ENCODE measurements at places on chromosomes 2 and 18. TPM values are rescaled to one million over a fixed set of nuclear protein-coding genes. Genes with fewer than 3 reads are reported as not detected.

DNA sequence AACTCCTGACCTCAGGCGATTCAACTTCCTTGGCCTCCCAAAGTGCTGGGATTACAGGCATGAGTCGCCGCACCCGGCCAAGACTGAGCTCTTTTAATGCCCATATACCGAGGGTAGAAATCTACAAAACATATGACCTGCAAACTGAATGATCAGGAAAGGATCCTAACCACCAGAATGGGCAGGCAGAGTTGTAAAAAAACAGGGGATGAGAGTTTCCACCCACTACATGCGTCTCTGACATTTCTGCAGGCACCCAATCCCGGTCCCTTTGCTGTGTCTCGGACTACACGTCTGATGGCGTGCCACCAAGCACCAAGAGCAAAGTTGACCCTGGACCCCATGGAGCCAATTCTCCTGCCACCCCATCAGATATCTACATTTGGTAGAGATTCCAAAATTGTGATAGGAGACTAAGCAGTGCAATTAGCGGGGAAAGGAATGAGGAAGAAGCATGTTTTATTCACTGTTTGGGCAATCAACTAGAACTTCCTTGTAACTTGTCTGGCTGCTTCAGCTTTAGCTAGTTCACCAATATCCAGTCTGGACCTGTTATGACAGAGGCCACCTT lies 74.1 kb downstream of the ATP8B1 start:
- H3K27ac ChIP-seq, result no peak overlapping the region
- DNase-seq, result no peak
- no peaks in the 10 kb centered on the region for H3K36me3 ChIP-seq
- no peak overlapping the region for H3K4me3 ChIP-seq
- no peaks in the 10 kb centered on the region for H3K27me3 ChIP-seq

GRCh38 chr2:29606104-29607037 lies 315.0 kb downstream of the ALK start:
- H3K4me3 ChIP-seq, result no peak overlapping the region
- no peaks in the 10 kb centered on the region for H3K4me1 ChIP-seq
- no peaks in the 10 kb centered on the region for H3K27me3 ChIP-seq

The TUBA3D gene
- not detected for total RNA-seq

The SLC9A4 gene
- total RNA-seq, result not detected

GRCh38 chr2:218713922-218714321 lies 3.3 kb downstream of the TTLL4 start:
- peaks cover 19% of the 10 kb centered on the region for H3K4me1 ChIP-seq
- no peaks in the 10 kb centered on the region for H3K27me3 ChIP-seq
- no peak overlapping the region for H3K27ac ChIP-seq
- no peak overlapping the region for H3K4me3 ChIP-seq

The QPCT gene
- total RNA-seq, result 2.3 TPM

- no peak overlapping the region for H3K4me3 ChIP-seq
- DNase-seq, result no peak
- H3K4me1 ChIP-seq, result peaks cover 3% of the 10 kb centered on the region
- H3K36me3 ChIP-seq, result no peaks in the 10 kb centered on the region
- H3K27ac ChIP-seq, result no peak overlapping the region
Observed at GRCh38 chr2:74712223-74713053, 58.4 kb downstream of the SEMA4F start.

GRCh38 chr18:35406666-35407065 lies 29.5 kb upstream of the ZNF396 start:
- H3K27ac ChIP-seq, result no peak overlapping the region
- DNase-seq, result no peak
- no peaks in the 10 kb centered on the region for H3K27me3 ChIP-seq
- peaks cover 4% of the 10 kb centered on the region for H3K4me1 ChIP-seq
- H3K4me3 ChIP-seq, result no peak overlapping the region

The INHA gene
- total RNA-seq, result 1.2 TPM

DNA sequence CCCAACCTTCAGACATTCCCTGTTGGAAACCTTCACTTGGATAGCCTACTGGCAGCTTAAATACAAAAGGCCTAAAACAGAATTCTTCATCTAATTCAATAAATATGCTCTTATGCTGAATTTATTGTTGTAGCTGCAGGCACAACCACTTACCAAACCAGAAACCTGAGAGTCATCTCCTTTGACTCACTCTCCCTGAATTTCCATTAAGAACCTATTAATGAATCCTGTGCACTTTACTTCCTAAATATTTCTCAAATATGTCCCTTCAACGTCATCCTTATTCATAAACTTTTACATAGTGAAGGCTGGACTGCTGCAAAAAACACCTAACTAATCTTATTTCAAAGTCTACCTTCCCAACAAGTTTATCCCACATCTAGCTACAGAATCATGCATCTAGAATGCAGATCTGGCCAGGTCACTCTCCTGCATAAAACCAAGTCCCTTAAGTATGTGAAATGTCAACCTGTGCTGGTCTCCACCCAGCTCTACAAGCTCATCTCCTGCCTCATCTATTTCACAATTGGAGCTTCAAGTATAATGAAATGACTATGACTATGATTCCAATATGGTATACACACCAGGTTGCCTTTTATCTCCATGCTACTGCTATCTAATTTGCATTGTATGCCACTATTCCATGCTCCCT lies 354.2 kb downstream of the ZEB2 start:
- no peak overlapping the region for H3K27ac ChIP-seq
- H3K27me3 ChIP-seq, result no peaks in the 10 kb centered on the region
- no peaks in the 10 kb centered on the region for H3K4me1 ChIP-seq
- no peaks in the 10 kb centered on the region for H3K36me3 ChIP-seq

GRCh38 chr2:208295834-208296233 lies 29.8 kb downstream of the PIKFYVE start:
- no peak overlapping the region for H3K4me3 ChIP-seq
- no peak for DNase-seq
- no peaks in the 10 kb centered on the region for H3K4me1 ChIP-seq
- H3K36me3 ChIP-seq, result peaks cover 11% of the 10 kb centered on the region

- no peaks in the 10 kb centered on the region for H3K4me1 ChIP-seq
- H3K4me3 ChIP-seq, result no peak overlapping the region
- DNase-seq, result no peak
- H3K36me3 ChIP-seq, result no peaks in the 10 kb centered on the region
- H3K27ac ChIP-seq, result no peak overlapping the region
- no peaks in the 10 kb centered on the region for H3K27me3 ChIP-seq
Observed at GRCh38 chr2:176612736-176613135, 343.5 kb downstream of the MTX2 start.

DNA sequence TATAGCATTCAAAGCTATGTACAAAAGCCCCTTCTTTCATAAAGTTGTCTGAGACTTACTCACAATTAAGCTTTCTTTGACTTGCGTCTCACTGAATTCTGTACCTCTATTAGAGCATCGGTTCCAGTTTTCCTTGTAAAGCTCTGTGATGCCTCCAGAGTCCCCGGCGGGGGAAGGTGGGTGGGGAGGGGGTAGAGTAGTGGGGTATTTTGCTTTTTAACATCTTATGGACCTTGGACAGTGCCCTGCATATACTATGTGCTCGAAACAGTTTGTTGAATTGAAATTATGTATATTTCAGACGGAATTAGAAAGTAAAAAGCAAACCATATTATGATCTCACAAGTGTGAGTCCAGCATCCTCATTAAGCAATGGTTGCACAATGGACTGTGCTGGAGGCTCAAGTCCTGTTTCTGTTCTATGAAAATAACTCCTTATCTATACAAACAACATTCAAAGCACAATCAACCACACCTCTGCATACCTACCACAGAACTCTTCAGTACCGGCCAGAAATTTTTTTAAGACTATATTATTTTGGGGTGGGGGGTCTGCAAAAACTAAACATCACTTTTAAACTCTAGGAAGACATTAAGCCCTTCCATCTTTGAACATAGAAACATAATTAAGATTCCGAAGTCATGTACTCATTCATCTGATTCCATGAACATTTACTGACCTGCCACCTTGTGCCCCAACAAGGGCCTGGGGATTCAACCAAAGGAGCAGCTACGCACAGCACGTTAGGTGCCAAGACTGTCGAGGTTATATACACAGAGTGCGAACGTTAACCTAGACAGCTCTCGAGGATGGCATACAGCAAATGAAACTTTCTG lies 908 bp downstream of the STAT1 start:
- DNase-seq, result no peak
- H3K27ac ChIP-seq, result peak overlapping the region; percentile 97
- peaks cover 12% of the 10 kb centered on the region for H3K4me1 ChIP-seq
- H3K27me3 ChIP-seq, result no peaks in the 10 kb centered on the region
- H3K4me3 ChIP-seq, result peak overlapping the region; percentile 94
- H3K36me3 ChIP-seq, result peaks cover 26% of the 10 kb centered on the region

DNA sequence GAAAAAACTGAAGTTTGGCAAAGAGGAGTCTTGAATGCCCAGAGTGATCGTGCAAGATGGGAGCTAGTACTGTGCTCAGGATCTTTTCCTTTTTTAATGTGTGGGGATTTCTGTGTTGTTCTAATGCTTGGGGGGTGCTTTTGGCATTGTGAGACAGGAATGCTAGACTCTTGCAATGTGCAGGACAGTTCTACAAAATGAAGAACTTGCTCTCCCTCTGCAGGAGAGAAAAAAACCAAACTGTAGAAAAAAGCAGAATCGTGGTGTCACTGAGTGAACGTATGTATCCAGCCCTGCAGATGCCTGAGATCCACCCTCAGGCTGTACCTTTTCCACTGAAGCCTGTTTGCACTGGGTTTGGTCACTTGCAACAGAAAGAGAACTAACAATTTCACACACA lies 12.1 kb upstream of the TTC39C start:
- H3K27ac ChIP-seq, result no peak overlapping the region
- no peak for DNase-seq
- H3K4me3 ChIP-seq, result no peak overlapping the region
- H3K36me3 ChIP-seq, result no peaks in the 10 kb centered on the region
- no peaks in the 10 kb centered on the region for H3K27me3 ChIP-seq
- no peaks in the 10 kb centered on the region for H3K4me1 ChIP-seq

DNA sequence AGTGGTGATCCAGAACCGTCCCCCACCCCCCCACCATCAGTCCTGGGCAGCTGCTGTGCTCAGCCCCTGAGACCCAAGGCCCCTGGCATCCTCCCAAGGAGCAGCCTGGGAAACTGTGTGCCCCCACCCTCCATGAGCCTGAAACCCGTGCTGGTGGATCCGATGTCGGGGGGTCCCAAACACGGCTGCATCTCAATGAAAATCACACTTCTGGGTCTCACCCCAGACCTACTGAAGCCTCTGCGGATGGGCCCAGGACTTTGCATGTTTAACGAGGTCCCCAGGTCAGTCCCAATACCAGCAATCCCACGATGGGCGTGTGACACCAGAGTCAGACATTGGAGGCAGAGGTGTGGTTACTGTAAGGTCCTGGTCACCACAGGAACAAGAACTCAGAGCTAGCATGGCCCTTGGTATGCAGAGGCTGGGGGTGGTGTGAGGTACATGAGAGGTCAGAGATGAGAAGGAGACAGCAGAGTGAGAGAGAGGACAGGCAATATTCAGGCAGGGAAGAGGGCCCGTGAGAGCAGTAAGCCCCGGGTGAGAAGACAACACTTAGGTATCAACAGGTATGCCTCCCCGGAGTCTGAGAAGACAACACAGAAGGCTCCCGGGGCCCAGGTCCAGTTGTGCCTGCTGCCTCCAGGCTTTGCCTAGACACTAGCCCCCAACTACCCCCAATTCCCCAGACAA lies 32.6 kb downstream of the MRPL35 start:
- H3K4me1 ChIP-seq, result no peaks in the 10 kb centered on the region
- H3K4me3 ChIP-seq, result no peak overlapping the region
- H3K27me3 ChIP-seq, result no peaks in the 10 kb centered on the region
- H3K36me3 ChIP-seq, result no peaks in the 10 kb centered on the region
- DNase-seq, result no peak

DNA sequence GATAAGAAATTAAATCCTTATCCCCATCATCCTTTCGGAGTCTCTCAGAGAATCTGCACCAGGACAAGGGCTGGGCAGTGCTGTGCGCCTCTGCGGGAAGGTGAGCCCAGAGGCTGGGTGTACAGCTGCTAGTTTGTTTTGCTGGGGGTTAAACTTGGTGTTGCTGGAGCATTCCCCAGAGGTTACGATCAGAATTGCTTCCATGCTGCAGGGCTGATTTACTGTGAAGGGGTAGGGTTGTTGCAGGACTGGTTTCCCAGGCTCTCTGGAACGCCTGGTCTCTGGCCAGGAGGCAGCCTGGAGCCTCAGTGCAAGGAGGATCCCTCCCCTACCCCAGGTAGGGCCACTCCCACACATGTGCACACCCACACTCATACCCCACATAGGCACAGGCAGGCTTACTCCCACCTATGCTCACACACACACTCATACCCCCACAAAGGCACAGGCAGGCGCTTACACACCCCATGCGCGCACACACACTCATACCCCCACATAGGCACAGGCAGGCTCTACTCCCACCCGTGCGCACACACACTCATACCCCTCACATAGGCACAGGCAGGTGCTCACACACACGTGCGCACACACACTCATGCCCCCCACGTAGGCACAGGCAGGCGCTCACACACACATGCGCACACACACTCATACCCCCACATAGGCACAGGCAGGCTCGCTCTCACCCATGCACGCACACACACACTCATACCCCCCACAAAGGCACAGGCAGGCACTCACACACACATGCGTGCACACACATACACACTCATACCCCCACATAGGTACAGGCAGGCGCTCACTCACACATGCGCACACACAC lies 11.3 kb downstream of the CNNM4 start:
- no peak for DNase-seq
- H3K27me3 ChIP-seq, result no peaks in the 10 kb centered on the region
- H3K4me1 ChIP-seq, result peaks cover 32% of the 10 kb centered on the region
- no peak overlapping the region for H3K4me3 ChIP-seq

The GPBAR1 gene
- total RNA-seq, result 0.18 TPM

DNA sequence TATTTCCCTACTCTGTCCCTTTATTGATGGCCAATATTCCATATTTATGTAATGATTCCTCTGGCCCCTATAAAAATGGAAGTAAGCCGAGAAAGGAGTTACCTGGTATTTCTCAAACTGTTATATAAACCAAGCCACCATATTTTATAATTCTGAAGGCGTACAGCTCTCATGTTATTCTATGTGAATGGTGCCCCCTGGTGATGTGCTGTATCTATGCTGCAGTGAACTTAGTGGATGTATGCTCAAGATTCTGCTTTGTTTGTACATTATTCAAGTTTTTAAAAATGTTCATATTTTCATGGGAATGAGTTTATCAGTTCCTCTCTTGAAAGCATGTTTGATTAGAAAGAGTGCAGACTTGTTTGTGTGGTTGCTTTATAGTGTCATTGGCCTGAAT lies 194.5 kb upstream of the LRRTM1 start:
- H3K27me3 ChIP-seq, result no peaks in the 10 kb centered on the region
- H3K4me1 ChIP-seq, result no peaks in the 10 kb centered on the region
- no peak overlapping the region for H3K4me3 ChIP-seq
- no peaks in the 10 kb centered on the region for H3K36me3 ChIP-seq
- no peak overlapping the region for H3K27ac ChIP-seq
